ENCODE measurements at places on chromosomes 7 and 10.

- no peak for DNase-seq
Measured at GRCh38 chr10:109946680-109947079, 23.4 kb upstream of the XPNPEP1 start.

DNA sequence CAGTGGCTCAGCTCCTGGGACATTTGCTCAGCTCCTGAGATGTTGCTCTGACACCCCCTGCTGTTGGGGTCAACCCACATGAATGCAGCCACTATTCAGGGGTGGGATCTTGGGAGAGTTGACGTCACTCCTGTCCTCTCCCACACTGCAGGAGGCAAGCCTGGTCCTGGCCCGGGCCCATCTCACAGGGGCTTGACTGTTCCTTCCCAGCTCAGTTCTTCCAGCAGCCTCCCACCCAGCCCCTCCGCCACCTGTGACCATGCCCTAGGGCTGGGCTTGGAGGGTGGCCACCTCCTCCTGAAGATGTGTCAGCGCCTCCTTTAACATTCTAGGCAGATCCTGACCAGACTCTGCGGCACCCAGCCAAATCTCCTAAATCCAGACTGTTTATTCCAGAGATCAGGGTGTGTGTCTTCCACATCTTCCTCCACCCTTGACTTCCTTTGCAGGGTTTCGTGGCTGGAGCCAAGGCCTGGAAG is 19.1 kb upstream of the OPALIN start:
- no peak for DNase-seq

DNA sequence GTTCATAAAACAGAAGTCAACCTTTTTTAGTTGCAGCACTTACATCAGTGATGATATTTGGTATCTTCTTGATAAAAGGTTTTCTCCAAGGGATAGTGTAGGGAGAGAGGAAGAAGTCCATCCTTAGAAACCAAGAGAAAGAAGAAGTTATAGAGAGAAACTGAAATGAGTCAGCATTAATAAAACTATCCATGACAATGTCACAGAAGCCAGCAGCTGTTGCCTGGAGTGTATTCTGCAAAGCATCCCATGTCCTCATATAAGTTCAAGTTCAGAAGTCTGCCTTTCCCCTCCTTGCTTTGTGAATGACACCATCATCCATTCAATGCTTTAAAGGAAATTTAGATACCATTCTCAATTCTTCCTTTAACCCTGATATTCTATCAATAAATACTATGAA is 14.4 kb upstream of the COL1A2 start:
- DNase-seq = no peak

- DNase-seq = no peak
Measured at GRCh38 chr7:152871678-152872060, 112.1 kb downstream of the ACTR3B start.

DNA sequence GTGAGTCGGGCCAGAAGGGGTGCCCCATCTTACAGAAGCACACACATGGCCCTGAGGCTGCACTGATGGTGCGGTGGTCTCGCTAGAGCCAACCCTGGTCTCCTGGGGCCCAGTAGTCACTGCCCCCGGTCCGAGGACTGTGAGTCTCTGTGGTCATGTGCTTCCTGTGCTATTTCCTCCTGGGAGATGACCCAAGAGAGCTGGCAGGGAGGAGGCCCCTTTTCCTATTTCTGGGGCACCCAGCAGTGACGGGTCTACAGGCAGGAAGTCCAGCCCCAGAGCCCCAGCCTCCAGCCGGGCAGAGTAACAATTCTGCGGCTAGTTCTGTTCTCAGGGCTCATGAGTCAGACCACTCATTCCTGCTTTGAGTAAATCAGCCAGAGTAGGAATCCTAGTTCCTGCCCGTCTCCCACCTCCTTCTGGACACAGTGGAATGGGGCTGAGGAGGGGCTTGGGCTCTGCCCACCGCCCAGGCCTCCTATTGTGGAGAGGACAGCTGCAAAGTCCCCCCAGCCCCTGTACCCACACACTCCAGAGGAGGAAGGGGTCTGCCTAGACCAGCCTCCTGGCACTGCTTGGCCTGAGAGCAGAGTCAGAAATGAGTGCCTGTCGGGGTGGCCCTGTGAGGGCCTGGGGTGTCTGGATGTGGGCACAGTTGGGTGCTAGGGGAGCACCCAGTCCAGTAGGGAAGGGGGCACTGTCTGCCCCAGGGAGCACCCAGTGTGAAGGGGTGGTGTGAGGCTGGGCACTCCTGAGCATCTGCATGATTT is 80.5 kb upstream of the PPIF start:
- DNase-seq = peak; percentile 86

- no peak for DNase-seq
Measured at GRCh38 chr10:11846542-11846941, 23.4 kb downstream of the PROSER2 start.

DNA sequence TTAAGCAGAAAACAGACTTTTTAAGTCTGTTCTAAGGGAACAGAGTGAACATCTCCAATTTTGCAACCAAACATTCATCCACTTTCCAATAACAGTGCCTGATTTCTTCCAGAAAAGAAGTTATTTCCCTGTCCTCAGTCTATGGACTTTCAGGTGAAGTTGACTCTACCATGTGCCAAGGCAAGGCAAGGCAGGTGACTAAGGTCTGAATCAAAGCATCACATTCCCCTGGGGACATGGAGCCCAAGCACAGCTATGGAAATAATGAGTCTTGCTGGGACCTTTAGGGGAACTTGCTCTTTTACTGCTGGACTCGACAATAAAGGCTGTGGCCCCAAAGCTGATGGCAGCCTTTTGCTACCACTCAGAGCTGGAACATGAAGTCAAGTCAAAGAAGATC is 182.2 kb downstream of the FGFR2 start:
- DNase-seq = no peak

DNA sequence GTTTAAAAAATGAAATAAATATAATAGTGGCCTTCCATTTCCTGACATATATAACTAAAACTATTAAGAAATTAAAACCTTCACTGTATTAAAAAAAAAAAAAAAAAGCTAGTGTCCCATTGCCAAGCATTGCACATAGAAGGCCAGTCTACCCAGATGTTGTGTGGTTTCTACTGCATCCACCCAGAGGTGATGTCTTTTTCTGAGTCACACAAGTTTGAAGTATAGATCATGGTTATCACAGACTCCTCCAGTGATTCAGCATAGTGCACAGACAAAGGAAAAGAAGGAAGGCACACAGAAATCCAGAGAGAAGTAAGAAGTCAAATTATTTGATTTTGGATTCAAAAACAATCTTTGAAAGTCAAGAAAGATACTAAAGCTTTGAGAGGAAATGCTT is 429.0 kb downstream of the ETV1 start:
- DNase-seq = no peak

DNA sequence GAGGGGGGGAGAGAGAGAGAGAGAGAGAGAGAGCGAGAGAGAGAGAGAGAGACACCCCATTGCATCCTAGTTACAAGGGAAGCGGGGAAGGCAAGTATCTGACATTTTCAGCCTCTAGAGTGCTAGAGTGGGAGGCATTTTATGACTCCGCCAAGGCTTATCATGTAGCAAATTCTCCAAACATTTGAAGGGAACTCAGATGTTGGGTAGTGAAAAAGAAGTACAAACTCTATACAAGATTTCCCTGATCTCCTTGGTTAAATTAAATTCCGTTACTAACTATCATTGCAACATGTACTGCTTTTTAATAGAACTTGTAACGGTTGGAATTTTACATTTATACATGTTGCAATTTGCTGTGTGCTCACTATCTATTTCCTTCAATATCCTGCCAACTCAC is 83.4 kb upstream of the FAM3C start:
- DNase-seq = no peak

DNA sequence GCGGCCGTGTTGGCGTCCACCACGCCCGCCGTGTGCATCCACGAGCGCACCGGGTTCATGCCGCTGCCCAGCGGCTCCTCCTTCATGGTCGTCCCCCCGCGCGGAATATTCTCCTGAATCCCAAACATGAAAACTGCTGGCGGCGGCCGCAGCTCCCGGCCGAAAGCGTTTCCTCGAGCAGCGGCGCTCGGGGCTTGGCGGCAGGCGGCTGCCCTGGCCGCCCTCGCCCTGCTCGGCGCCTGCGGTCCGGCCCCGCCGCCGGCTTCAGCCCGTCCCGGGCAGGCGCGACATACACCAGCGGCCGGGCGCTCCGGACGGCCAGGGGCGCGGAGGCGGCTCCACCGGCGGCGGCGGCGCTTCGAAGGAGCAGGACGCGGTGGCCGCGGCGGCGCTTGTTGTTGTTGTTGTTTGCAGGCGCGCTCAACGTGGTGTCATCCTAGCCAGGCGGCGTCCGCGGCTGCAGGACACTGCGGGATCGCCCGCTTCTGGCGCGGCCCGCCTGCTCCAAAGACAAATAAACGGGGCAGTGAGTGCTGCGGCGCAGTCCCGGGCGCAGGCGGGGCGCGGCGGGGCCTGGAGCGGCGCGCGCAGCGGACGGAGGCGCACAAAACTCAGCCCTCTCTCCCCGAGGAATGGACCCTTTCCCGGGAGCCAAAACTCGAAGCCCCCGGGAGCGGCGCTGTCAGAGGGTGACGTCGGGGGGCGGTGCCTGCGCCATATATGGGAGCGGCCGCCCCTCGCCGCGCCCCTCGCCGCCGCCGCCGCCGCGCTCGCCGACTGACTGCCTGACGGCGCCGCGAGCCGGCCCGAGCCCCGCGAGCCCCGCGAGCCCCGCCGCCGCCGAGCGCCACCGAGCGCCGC is at the start of gene EBF3:
Gene EBF3 (minus strand): TSS at position 634 of the 861 bp plus-strand sequence. CDS start 506 bp downstream, at position 128.
- peak; percentile 14 for DNase-seq

DNA sequence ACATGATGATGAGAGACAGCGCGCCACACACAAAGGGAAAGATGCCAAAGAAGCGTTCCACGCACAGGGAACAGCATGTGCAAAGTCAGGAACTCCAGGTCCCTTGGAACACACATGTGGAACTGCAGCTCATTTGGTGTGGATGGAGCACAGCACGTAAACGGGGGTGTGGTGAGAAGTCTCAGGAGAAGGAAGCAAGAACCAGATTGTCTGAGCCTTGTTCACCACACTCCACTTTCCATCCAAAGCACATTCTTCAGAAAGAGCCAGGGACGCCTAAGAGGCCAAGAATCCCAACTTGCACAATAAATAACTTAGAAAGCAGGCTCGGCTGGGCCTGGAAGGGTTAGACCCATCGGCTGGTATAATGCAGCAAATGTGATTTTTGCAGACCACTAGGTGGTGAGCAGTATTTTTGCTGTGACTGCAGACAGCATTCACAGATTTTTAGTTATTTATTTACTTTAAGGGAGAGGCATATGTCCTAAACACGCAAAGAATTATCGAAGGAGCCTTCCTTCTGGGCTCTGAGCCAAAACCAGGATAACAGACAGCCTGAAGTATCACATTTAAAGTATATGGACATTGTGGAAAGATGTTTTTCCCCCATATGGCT is 27.9 kb upstream of the ASCC1 start:
- no peak for DNase-seq

- DNase-seq = no peak
Measured at GRCh38 chr10:121599947-121600346, 1.7 kb upstream of the FGFR2 start.

GRCh38 chr10:101694674-101695403 is at the start of gene FBXW4:
TSS of gene FBXW4 (minus strand) at chr10:101695170. CDS start at chr10:101695105, 65 bp downstream.
- peak; percentile 66 for DNase-seq

GRCh38 chr10:15700078-15700674 is 19.5 kb downstream of the ITGA8 start:
- DNase-seq = no peak

DNA sequence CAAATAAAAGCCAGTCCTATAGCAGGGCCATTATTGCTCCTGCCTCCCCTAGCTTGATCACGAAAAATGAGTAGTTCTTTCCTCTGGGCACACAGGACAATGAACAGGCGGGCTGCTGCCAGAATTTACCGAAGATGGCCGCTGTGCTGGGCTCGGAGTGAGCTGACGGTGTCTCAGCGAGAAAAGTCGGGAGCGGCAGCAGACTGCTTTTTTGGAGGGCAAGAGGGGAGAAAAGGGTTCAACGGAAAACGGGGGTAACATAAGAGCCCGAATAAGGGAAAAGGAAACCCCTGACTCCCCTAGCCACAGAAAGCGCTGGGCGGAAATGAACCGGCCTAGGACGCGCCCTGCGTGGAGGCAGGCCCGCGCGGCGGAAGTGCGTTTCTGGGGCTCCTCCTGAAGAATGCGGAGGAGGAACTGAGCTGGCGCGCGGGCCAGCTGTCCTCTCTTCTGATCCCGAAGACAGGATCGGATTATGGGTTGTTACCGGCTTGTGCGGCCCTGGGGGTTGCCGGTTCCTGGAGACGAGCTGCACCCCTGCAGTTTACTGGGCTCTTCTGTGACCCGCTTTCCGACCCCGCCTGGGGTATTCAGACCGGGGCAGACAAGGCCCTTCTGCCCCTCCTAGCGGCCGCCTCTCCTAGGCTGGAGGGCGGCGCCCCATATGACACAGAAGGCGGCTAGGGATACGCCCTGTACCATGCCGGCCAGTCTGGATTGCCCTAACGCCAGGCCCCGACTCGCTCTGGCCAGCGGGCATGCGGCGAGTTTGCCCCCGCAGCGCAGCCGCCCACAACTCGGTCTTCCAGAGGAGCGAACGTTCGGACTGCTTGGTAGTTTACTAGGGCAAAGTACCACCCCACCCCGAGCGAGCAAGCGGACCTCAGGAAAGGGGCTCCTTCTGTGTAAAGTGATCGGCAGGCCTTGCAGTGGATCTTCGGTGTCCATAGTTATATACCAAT is 30.1 kb upstream of the KMT2E start:
- DNase-seq = peak; percentile 88

DNA sequence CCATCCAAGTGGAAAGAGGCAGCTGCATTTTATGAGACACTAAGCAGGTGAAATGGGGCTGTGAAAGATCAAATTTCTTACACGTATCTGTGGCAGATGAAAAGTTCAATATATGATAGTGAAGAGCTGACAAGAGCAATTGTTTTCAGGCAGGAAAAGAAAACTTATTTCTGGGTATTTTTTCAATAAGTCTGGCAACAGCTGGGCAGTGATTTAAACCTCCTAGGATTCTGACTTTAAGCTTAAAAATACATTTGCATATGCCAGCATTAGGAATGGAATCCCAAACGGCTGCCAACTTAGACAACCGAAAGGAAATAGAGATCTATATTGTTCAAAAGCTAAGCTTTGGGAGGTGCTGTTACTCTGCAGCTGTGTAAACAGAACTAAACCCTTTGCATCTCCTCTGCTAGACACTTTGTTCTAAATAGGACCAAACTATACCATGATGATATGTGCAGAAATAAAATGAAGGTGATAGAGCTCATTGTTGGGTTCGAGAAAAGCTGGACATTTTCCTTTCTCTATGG is 26.1 kb downstream of the DYNC1I1 start:
- DNase-seq = no peak

GRCh38 chr7:30979027-30979426 is 15.3 kb downstream of the GHRHR start:
- no peak for DNase-seq

- no peak for DNase-seq
Measured at GRCh38 chr7:151198945-151199848, 11.1 kb downstream of the H2BK1 start.

DNA sequence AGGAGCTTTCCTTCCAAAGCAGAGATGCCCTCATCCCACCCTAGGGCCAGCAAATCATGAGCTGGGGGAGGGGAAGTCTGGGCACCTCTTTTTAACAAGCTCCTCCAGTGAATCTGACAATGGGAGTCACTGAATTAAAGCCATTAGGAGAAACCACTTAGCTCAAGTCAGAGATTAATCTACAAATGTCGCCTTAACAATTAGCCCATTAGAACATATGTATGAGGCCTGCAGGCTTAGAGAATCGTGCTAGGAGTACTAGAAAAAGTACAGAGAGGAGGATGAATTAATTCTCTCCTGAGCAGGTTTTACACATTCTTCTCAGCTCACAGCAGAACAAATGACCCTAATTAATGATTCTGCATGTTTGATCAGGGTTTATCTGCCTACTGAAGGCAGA is 381.3 kb downstream of the KCNMA1 start:
- DNase-seq = no peak

GRCh38 chr7:157850481-157851444 is 514.0 kb downstream of the DNAJB6 start:
- no peak for DNase-seq

- DNase-seq = no peak
Measured at GRCh38 chr10:24884793-24885192, 67.6 kb downstream of the PRTFDC1 start.

Measured in activated CD4-positive, alpha-beta T cell treated with anti-CD3 and anti-CD28 coated beads, Interleukin-2, amount 50 U/mL, for 16 hours (primary cell).